ENCODE measurements at places on chromosomes 13 and 19. TPM values are rescaled to one million over a fixed set of nuclear protein-coding genes. Genes with fewer than 3 reads are reported as not detected.
A peak's percentile ranks its signal among the peaks of the same experiment; 100 is the strongest.

Gene LIM2
- total RNA-seq: not detected

Gene VN1R4
- not detected for total RNA-seq

Gene ZNF234
- 22.7 TPM for total RNA-seq

Gene KASH5
- total RNA-seq: not detected

DNA sequence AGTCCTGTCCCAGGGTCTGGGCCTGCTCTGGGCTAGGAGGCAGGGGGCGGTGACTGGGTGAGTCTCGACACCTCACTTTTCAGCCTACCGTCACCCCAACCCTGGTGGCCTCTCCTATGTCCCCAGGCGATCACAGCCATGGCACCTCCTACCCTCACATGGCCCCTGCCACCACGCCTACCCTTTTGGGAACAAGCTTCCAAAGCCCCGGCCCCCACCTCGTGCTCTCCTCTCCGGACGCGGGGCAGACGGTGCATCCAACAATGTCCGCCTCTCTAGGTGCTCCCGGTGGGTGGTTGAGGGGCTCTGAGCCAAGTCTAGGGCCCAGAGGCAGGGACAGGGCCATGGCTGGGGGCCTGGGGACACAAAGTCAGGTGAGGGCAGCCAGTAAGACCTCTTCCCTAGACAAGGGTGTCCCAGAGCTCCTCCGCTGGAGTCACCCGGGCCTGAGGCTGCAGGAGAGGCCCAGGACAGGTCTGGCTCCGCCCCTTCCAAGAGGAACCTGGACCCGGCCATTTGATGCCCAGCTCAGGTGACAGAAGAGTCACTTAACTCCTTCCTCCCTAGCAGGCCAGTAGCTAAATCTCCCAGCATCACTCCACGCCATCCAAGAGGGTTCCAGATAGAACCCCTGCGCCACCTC lies at the start of gene SYNE4:
SYNE4 (minus strand) TSS at position 478 of the 643 bp plus-strand sequence; CDS start at position 346, 132 bp downstream.
- no peaks in the 10 kb centered on the region for H3K27me3 ChIP-seq
- H3K27ac ChIP-seq: no peak within 1 kb of the TSS
- H3K4me3 ChIP-seq: peak within 1 kb of the TSS; percentile 74
- no peak for DNase-seq
- no peaks in the 10 kb centered on the region for H3K36me3 ChIP-seq

Gene FLT1
- total RNA-seq: 1.3 TPM
